PC-3 (cell line): ENCODE measurements at places on chromosomes 5 and 9.

- DNase-seq, result no peak
Measured at GRCh38 chr5:55484531-55484930, 50.2 kb downstream of the PLPP1 start.

DNA sequence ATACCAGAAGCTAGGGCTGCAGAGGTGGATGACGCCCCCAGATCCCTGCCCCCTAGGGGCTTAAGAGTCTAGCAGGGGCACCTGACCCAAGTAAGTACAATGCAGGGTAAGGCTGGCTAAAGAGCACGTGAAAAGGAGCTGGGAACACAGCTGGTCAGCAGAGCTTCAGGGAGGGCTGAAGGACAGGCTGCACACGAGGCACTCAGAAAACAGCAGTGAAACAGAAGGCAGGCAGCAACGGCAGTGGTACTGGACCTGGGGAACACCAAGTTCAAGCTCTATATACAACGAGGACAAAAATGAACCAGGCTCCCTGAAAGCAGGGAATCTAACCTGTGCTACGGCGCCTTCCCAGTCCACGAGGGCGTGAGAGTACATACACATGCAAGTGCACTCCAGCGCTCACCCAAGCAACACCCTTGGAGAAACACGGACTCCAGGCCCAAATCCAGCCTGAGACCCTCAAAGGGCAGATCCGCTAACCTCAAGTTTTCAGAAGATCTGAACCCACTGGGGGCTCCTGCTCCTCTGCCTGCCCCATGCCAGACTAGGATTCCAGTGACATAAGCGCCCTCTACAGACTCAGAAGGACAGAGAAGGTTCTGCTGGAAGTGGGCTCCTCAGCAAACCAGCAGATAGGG is 57.4 kb downstream of the PSMB7 start:
- DNase-seq, result no peak

GRCh38 chr5:90386099-90386710 is 23.4 kb downstream of the CETN3 start:
- DNase-seq, result peak; percentile 70

GRCh38 chr9:87198716-87199115 is 251.4 kb upstream of the GAS1 start:
- DNase-seq, result no peak

- no peak for DNase-seq
Measured at GRCh38 chr9:104826911-104827310, 63.0 kb downstream of the NIPSNAP3B start.

- peak; percentile 23 for DNase-seq
Measured at GRCh38 chr9:89312222-89312571, 1.2 kb downstream of the CKS2 start.

- DNase-seq, result peak; percentile 98
Measured at GRCh38 chr5:1542781-1543180, 19.0 kb upstream of the LPCAT1 start.

- no peak for DNase-seq
Measured at GRCh38 chr9:79300068-79300467, 271.7 kb upstream of the TLE4 start.

- DNase-seq, result peak; percentile 44
Measured at GRCh38 chr5:137316346-137316736, 182.8 kb downstream of the SPOCK1 start.

DNA sequence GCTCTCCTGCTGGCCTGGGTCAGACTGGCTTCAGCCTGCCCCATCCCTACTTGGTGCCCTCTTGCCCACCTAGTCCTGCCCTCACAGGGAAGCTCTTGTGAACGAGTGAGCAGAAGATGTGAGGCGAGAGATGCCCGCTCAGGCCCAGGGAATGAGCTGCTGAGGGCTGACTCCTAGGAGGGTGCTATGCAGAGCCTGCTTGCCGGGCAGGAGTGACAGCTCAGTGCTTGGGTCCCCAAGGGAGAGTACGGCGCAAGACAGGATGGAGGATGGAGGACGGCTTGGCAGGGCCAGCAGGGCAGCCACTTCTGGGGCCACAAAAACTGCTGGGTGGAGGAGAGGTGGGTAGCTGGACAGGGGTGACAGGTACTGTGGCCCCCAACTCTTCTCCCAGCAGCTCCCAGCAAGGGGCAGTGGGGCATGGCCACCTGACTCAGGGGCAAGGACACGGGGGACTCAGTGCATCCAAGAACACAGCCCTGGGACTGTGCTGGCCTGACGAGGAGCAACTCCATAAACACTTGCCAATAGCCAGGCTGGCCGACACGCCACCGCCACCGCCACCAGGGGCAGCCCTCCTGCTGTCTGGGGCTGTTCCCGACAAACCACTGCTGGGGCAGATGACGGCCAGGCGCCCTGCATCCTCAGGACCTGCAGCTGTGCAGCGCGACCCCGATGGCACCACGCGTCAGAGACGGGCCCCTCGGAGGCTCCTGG is 55.6 kb upstream of the UBAC1 start:
- no peak for DNase-seq

DNA sequence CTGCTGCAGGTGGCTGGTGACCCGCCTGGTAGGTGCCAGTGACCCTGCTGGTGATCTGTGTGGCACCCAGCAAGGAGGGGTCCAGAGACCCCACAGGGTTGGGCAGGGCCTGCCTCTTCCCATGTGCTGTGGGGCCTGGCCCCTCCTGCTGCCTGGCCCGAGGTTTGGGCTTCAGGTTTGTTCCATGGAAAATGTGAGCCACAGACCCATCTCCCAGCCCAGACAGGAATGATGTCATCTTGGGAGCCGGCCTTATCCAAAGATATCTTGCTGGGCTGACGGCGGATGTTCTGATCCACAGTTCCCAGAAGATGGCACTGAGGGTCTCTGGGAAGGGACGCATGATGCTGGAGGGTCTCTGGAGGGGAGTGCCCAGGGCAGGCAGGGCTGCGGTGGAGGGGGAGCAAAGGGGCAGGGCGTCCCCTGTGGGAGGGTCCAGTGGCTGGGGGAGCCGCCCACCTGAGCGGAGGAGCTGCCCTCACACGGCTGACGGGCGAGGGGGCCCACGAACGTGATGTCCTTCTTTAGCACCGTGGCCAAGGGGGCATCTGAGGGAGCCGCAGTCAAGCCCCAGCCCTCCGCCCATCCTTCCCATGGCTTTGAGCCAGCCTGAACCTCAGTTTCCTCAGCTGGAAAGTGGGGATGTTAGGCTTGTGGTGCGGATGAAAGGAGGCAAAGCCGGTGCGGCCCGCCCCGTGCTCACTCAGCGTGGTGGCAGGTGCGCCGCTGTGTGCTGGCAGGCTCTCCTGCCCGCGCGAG is 68.1 kb downstream of the COL5A1 start:
- DNase-seq, result no peak

DNA sequence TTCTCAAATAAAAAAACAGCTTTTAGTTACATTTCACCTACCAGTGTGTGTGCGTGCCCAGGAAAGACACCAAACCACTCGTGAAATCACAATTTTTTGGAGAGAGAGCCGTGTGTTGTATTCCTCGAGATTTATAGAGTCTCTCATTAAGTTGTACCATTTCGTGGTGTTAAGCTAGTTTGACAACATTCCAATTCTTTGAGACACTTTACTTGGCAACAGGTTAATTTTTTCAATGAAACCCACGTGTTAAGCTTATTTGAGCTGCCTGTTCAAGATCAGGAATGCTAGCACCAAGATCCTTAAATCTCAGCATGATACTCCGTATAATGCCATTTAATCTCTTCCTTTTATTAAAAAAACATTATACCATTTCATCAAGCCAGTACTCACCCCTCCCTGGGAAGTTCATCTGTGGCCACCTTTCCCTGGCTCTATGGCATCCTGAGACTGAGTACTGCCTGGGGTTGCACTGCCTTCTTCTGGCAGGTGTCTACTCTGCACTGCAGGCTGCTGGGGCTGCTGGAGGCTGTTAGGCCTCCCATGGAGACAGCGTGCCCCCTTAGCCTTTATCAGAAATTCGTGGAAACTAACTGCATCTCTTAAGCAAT is 143.7 kb downstream of the ARHGAP26 start:
- DNase-seq, result peak; percentile 65

- no peak for DNase-seq
Measured at GRCh38 chr9:135769489-135770202, 67.7 kb downstream of the KCNT1 start.

DNA sequence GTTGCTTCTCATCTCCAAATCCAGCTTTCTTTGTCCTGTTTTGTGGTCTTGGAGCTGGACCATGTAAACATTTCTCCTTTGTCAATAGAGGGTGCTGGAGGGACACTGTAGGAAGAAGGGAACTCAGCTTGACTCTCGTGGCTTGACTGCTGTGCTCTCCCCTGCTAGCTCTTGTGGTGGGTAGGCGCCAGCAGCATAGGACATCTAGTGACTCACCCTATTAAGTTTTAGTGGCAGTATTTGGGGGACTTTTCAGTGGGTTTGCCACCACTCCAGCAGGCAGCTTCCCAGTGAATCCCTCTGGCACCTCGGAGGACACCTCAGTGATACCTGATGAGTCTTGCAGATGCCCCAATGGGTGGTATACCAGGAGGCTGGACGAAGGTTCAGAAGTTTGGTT is 97.8 kb downstream of the TSSK1B start:
- DNase-seq, result peak; percentile 72

DNA sequence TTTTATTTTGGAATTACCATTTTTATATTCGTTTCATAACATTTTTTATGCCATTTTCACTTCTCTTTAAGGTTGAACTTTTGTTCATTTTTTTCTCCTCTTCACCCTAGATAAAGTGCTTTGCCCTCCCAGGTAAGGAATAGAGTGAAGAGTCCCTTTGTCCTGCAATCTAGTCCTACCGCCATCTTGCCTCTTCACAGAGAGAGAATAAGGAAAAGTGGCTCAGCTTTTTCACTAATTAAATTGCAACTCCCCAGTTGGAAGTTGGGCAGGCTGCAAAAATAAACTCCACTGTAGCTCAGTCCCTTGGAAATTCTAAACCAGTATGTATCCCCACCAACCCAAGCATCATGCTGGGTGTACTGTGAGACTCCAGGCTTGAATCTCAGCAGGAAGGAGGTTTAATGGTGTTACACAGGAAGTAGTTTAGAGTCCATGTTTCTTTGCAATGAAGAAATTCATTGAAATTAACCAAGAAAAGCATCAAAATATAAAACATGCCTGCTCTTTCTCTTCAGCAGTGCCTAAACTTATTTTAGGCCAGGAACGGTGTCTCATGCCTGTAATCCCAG is 60.3 kb upstream of the PCSK1 start:
- no peak for DNase-seq

DNA sequence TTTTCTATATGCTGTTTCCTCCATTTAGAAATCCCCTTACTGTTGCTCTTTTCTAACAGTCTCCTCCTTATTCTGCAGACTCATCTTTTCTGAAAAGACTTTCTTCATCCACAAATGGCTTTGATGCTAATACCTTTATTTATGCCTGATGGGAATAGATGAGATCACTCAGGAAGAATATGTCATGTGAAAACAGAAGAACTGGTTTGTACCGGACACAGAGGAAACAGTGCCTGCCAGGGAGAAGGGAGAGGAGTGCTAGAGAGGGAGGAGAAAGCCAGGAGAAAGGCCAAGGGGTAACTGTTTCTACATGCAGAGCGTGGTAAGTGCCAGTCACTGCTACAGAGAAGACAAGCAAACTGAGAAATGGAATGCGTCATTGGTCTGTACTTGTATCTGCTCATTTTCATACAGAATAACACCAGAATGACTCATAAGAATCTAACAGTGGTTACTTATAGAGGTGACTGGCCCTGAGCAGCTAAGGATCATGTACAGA is 45.9 kb upstream of the PJA2 start:
- DNase-seq, result peak; percentile 83

DNA sequence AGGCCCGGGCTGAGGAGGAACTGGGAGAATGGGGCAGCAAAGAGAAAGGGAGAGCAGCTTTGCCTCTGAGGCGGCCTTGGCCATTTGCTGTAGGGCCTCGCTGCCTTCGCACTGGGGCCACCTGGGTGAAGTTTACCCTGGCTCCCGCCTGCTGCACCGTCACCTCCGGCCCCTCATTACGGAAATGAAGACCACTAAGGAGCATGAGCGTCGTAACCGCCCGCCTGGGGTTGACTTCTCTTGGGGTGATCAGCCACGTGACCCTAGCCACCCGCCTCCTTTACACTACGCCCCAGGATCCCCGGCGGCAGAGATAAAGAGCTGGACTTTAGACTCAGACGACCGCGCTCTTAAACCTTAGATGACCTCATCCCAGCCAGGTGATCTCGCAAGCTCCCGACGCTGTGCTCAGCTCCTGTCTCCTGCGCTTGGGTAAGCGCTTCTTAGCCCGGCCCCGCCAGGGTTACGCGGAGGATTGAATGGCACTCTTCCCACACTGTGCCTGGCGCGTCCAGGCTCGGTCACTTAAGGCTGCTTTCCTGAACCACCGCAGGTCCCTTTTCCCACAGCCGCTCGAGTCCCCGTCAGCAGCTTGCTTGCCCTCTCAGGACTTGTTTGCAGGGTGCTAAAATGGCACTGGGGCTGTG is 107.9 kb upstream of the LARP1 start:
- peak; percentile 38 for DNase-seq

DNA sequence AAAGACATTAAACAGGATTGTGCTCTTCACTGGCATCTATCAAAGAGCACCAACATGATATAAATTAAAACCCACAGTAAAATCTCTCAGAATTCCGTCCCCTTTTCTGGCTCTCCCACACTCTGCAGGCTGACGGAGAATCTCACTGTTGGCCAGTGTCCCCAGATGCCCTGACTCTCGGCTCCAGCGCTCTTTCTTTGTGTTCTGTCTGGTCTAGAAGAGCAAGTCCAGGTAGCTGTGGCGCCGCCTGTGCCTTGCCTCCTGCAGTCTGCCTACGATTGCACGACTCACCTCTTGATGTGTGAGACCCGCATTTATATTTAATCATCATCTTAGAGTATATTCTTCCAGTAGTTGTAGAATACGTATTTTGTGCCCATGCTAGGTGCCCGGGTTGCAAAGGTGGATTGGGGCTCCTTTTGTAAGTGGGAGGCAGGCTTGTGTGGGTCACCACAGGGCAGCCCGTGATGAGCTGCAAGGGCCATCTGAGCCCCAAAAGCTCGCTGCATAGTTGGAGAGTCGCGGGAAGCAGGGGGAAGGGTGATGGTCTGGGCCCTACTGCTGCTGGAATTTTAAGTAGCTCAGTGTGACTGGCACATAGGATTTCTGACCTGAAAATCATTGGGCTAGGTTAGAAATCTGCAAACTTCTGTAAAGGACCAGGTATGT is 55.6 kb downstream of the EHMT1 start:
- DNase-seq, result no peak

DNA sequence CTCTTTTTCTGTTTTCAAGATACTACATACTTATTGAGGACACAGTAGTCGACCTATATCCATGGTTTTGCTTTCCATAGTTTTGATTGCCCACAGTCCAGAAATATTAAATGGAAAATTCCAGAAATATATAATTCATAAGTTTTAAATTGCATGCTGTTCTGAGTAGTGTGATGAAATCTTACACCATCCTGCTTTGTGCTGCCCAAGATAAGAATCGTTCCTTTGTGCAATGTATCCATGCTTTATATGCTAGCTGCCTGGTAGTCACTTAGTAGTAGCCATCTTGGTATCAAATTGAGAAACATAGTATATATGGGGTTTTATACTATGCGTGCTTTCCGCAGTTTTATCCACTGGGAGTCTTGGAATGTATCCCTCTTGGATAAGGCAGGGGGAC is 59.0 kb downstream of the CWC27 start:
- no peak for DNase-seq

- DNase-seq, result peak; percentile 56
Measured at GRCh38 chr9:86099701-86100364, 475 bp upstream of the GOLM1 start.
